ENCODE measurements at places on chromosomes 1 and 21.
A peak's percentile ranks its signal among the peaks of the same experiment; 100 is the strongest.

GRCh38 chr21:34335316-34335715 is 28.5 kb upstream of the KCNE2 start:
- H3K27me3 ChIP-seq = no peaks in the 10 kb centered on the region
- no peaks in the 10 kb centered on the region for H3K36me3 ChIP-seq
- no peak for DNase-seq
- H3K4me1 ChIP-seq = peaks cover 4% of the 10 kb centered on the region
- H3K27ac ChIP-seq = no peak overlapping the region
- H3K4me3 ChIP-seq = no peak overlapping the region

DNA sequence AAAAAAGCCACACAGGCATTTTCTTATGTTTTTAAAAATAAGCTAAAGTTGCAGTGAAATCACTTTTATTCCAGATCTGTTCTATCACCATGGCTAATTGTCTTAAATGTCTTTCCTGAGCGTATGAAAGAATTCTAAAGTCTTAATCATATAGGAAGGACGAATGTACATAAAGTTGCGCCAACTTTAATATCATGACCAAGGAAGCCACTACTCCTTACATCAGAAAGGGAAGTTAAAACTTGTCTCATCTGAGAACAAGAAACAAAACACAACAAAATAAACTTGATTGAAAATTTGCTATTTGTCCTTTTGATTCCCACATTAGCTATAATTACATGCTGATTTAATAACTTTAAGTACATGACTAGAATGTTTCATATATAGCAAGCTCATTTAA is 26.5 kb downstream of the CNIH4 start:
- H3K27me3 ChIP-seq = no peaks in the 10 kb centered on the region
- H3K27ac ChIP-seq = peak overlapping the region; percentile 44
- peaks cover 13% of the 10 kb centered on the region for H3K4me1 ChIP-seq
- peaks cover 9% of the 10 kb centered on the region for H3K36me3 ChIP-seq
- H3K4me3 ChIP-seq = no peak overlapping the region
- no peak for DNase-seq

GRCh38 chr1:8702850-8703810 is 114.3 kb downstream of the RERE start:
- H3K4me3 ChIP-seq = peak overlapping the region; percentile 79
- H3K27me3 ChIP-seq = no peaks in the 10 kb centered on the region
- peak; percentile 94 for DNase-seq
- H3K4me1 ChIP-seq = peaks cover 67% of the 10 kb centered on the region
- H3K27ac ChIP-seq = peak overlapping the region; percentile 96

- no peak overlapping the region for H3K4me3 ChIP-seq
- H3K27ac ChIP-seq = no peak overlapping the region
- DNase-seq = no peak
- H3K27me3 ChIP-seq = no peaks in the 10 kb centered on the region
These were observed 56.2 kb upstream of the EDEM3 start for GRCh38 chr1:184810735-184811343.

GRCh38 chr1:3550511-3551289 is 60.6 kb downstream of the MEGF6 start:
- H3K4me3 ChIP-seq = no peak overlapping the region
- no peak for DNase-seq
- H3K4me1 ChIP-seq = peaks cover 9% of the 10 kb centered on the region

DNA sequence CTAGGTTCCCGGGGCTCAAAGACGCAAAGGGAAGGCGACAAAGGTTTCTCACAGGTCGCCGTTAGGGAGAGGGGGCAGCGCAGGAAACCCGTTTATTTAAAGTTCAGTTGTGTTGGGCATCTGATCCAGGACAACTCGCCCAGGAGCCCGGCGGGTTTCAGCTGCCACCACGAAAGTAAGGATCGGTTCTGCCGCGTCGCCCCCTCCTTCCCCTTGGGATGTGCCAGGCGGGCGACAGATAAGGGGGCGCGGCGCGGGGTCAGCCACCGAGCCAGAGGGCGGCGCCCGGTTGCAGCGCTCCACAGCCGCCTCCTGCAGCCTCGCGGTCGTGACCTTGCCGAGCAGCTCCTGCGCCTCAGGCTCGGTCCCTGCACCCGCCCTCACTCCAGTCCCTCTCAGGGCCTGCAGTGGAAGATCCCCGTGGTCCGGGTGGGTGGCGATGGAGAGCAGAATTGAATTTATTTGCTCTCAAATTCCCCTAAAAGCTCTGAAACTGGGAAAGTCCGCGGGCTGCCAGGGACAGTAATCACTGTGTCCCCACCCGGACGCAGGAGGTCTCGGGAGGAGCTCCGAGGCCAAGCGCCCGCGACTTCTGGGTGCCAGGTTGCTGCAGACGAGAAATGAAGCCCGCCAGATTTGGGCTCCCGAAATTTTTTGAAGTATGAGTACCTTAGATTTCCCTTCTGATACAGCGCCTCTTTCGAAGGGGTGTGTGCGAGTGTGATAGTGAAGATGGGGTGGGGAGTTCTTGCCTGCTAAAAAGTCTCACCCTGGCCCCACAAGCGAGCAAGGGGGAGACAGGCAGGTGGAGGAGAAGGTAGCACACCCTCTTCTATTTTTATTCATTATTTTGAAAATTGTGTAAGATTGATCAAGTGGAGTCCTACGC is 28.4 kb upstream of the NFIA start:
- no peak overlapping the region for H3K27ac ChIP-seq
- peaks cover 28% of the 10 kb centered on the region for H3K4me1 ChIP-seq
- H3K27me3 ChIP-seq = peaks cover 73% of the 10 kb centered on the region

GRCh38 chr1:232213928-232214327 is 416.0 kb downstream of the SIPA1L2 start:
- H3K27ac ChIP-seq = no peak overlapping the region
- H3K27me3 ChIP-seq = no peaks in the 10 kb centered on the region
- DNase-seq = no peak
- H3K4me1 ChIP-seq = no peaks in the 10 kb centered on the region

DNA sequence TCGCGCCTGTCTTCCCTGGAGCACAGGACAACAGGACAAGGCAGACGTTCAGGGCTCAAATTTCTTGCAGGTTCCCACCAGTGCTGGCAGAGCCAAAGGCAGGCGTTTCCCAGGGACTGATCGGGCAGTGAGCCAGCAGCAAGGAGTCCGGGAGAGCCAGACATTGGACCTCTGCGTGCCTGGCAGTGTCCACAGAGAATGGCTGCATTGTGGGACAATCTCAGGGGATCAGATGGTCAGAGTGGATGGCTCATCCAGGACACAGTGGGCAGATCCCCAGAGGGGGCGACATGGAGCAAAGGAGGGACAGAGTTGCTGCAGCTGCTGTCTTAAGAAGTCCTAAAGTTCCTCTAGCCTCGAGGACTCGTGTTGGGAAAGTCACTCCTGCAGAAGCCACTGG is 4.6 kb downstream of the TMEM63A start:
- DNase-seq = peak; percentile 38
- H3K4me1 ChIP-seq = no peaks in the 10 kb centered on the region
- H3K4me3 ChIP-seq = no peak overlapping the region
- H3K36me3 ChIP-seq = no peaks in the 10 kb centered on the region
- no peaks in the 10 kb centered on the region for H3K27me3 ChIP-seq

GRCh38 chr1:26857473-26858060 is 5.4 kb upstream of the SFN start:
- peaks cover 5% of the 10 kb centered on the region for H3K4me1 ChIP-seq
- H3K27me3 ChIP-seq = no peaks in the 10 kb centered on the region
- peaks cover 6% of the 10 kb centered on the region for H3K36me3 ChIP-seq
- no peak overlapping the region for H3K4me3 ChIP-seq

GRCh38 chr1:201749059-201749690 is 79.8 kb upstream of the IPO9 start:
- DNase-seq = no peak
- peaks cover 74% of the 10 kb centered on the region for H3K4me1 ChIP-seq
- peaks cover 2% of the 10 kb centered on the region for H3K36me3 ChIP-seq

GRCh38 chr21:42056996-42057689 is 14.0 kb upstream of the UMODL1 start:
- H3K27me3 ChIP-seq = no peaks in the 10 kb centered on the region
- H3K4me3 ChIP-seq = no peak overlapping the region
- no peaks in the 10 kb centered on the region for H3K36me3 ChIP-seq
- DNase-seq = peak; percentile 70

DNA sequence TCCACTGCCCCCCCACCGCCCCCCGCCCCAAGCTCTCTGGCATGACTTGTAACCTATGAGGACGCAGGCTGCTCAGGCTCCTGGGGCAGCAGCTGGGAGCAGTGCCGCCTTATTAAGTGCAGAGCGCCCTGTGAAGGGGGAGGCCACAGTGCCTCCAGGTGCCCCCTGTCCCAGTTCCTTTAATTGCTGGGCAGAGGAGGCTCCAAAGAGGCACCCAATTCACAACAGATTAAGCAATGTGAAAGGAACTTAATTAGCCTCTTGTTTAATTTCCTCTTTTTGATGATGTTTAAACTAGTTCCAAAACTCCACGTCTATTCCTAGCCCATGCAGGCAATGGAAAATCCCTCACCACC is 3.0 kb downstream of the RXFP4 start:
- H3K36me3 ChIP-seq = peaks cover 26% of the 10 kb centered on the region
- peaks cover 14% of the 10 kb centered on the region for H3K4me1 ChIP-seq
- DNase-seq = no peak
- H3K4me3 ChIP-seq = no peak overlapping the region
- H3K27ac ChIP-seq = peak overlapping the region; percentile 81
- no peaks in the 10 kb centered on the region for H3K27me3 ChIP-seq

DNA sequence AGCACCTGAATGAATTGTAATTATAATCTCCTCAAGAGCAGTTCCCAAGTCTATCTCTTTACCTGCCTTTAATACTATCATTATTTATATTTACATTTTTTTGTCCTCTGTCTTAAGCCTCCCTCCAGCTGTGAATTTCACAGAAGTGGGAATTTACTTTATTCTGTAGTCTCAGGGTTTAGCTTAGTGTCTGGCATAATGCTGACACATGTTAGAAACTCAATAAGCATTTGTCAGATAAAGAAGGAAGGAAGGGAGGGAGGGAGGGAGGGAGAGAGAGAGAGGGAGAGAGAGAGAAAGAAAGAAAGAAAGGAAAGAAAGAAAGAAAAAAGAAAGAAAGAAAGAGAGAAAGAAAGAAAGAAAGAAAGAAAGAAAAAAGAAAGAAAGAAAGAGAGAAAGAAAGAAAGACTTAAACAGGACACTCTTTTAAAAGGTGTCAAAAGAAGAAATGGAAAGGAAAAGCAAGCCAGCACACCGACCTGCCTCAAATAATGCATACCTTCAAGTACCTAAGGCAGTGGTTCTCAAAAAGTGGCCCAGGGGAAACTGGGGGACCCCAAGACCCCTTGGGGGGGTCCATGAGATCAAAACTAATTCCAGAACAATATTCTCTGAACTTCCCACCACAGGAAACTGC is 1.8 kb upstream of the PGLYRP4 start:
- no peaks in the 10 kb centered on the region for H3K4me1 ChIP-seq
- no peaks in the 10 kb centered on the region for H3K36me3 ChIP-seq
- no peak for DNase-seq
- H3K27ac ChIP-seq = no peak overlapping the region
- no peak overlapping the region for H3K4me3 ChIP-seq

DNA sequence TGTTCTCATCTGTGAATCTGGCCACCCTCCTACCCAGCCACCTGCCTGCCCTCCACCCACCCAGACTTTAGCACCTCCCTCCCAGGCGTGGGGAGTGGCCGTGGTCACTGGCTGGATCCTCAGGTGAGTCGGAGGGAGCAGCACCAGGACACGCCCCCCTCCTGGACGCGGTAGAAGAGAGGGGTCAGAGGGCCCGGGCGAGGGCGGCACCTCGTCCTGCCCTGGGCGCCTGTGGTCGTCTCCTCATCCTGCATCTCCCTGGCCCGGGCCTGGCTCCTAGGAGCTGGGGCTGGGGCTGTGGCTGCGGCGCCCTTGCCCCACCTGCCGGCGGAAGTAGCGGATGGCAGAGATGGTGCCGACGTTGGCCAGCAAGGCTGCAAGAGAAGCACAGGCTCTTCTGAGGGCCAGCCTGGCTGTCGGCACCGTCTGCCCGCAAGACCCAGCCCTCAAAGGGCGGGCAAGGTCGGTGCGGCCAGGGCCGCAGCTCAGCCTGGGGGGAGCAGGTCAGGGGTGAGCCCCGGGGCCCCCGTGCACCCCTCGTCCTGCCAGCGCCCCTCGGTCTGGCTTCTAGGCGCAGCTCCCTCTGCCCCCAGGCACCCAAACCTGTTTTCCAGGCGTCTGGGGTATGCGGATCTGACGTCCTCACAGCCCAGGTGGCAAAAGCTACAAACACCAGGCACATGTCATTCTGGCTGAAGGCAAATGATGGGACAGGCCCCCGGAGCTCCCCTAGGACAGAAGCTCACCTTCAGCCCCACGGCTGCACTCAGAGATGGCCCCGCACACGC is 5.8 kb downstream of the PERM1 start:
- no peak overlapping the region for H3K27ac ChIP-seq
- DNase-seq = peak; percentile 77
- H3K36me3 ChIP-seq = no peaks in the 10 kb centered on the region

GRCh38 chr1:24443241-24443656 is 27.6 kb downstream of the NIPAL3 start:
- H3K27me3 ChIP-seq = no peaks in the 10 kb centered on the region
- DNase-seq = peak; percentile 56

- no peaks in the 10 kb centered on the region for H3K36me3 ChIP-seq
- no peaks in the 10 kb centered on the region for H3K27me3 ChIP-seq
- H3K4me3 ChIP-seq = no peak overlapping the region
- no peaks in the 10 kb centered on the region for H3K4me1 ChIP-seq
- DNase-seq = peak; percentile 33
- no peak overlapping the region for H3K27ac ChIP-seq
These were observed 25.3 kb upstream of the RRP15 start for GRCh38 chr1:218259800-218260199.

DNA sequence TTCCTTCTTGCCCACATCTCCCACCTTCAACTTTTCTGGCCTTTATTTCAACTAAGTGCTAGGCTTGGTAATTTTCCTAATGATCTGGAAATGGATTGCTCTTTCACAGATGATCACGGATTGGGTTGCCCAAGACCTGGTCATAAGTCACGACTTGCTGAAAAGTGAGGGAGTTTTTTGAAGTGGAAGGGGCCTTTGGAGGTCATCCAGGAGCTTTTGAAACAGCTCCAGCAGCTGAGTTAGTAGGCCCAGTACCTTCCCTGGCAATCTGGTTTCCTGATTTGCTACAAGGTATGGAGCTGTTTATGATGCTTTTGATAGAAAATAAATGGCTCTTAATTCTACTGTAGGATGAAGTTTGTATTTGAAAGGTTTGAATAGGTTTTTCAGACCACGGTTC is 20.4 kb downstream of the GREM2 start:
- no peaks in the 10 kb centered on the region for H3K36me3 ChIP-seq
- H3K27me3 ChIP-seq = no peaks in the 10 kb centered on the region
- no peak for DNase-seq
- H3K4me1 ChIP-seq = peaks cover under 1% of the 10 kb centered on the region

All from cardiac muscle cell (in vitro differentiated cells and primary cell).